ENCODE measurements at places on chromosomes 6 and 20.

DNA sequence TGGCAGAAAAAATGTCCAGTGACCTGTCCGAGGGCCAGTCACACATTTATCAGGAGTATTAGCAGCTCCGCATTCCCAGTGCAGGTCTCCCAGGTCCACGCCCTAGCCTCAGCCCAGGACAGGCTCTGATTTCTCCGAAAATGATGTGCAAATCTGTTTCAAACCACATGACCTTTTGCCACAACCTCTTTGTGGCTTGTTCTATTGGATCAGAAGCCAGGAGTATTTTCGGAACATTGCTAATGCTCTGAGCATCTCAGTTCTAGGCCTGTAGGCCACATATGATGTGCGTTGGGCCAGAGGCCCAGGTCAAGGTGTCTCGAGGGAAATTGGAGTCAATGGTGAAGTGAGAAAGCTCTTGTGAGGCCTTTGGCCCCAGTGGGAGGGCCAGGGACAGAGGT lies 40.4 kb downstream of the SNX5 start:
- DNase-seq, result no peak

DNA sequence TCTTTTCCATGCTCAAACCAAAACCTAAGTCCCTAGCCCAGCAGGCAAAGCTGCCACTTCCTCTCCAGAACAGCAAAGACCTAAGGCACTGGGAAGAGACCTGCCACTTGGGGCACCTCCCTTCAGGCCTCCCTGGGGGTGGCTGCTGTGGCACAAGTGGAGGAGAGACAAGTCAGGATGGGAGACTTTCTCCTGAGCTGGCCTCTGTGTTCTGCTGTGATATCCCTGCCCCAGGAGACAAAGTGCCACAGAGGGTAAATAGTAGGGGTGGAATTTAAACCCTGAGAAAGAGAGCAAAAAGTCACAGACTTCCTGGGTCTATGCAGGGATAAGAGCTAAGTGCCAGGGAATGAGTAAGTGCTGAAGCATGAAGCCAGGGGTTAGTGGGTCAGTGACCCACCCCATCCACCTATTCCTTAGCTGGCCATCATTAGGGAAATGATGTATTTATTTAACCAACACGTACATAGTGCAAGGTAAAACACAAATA lies 84.2 kb downstream of the MRPL14 start:
- peak; percentile 61 for DNase-seq

DNA sequence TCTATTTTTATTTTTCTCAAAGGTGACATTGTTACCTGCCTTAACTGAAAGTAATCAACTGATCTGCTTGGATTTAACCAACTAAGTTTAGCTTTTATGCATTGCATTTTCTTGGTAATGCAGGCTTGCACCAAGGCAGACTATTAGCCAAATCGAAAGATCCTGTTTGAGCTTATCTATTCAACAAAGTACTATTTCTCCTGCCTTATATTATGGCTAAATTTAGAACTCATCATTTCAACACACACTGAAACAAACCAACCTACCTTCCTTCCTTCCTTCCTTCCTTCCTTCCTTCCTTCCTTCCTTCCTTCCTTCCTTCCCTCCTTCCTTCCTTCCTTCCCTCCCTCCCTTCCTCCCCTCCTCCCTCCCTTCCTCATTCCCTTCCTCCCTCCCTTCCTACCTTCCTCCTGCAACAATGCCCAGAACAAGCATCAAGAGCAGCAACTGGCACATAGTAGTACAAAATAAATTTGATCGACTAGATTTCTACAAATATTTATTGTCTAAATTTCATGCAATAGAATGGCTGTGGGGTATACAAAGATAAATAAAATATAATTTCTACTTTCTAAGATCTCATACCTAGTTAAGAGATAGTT lies 17.0 kb upstream of the RNF182 start:
- no peak for DNase-seq

DNA sequence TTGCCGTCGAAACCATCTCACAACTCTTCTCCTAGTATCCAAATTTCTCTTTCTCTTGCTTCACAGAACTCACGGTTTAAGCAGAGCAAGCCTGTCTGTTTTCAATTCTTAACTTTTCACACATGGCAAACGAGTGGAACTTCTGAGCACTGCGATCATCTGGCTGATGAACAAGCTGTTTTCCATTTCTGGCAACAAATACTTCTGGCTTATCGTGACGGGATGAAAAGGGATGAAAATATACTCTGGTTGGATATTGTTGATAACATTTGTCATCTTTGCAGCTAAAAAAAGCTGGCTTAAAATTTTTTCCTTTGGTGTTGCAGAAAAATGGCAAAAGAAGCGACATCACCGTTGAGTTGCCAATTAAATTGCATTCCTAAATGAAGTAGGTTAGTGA lies 515.2 kb upstream of the JARID2 start:
- DNase-seq, result peak; percentile 76

- no peak for DNase-seq
Observed at GRCh38 chr6:20698675-20699074, 164.4 kb downstream of the CDKAL1 start.

- DNase-seq, result no peak
Observed at GRCh38 chr6:35237476-35237875, 22.1 kb upstream of the ZNF76 start.

- DNase-seq, result no peak
Observed at GRCh38 chr6:163831736-163832135, 417.2 kb downstream of the QKI start.

DNA sequence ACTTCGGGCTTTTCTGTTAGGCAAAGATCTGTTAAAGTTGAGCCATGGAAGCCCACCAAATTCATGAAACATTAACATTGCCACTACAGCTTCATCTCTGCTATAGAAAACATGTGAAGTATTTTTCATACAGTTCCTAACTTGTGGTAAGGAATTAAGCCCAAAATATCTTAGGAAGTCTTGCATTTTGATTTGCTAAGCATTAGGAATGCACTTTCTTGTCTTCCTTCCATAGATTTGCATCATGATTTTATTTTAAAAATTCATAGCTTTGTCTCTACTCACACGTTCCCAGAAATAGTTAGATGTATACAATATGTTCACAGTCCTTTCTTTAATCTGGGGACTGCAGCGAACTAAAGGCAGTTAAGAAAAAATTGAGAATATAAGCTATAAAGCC lies 325.6 kb downstream of the CENPW start:
- peak; percentile 40 for DNase-seq

DNA sequence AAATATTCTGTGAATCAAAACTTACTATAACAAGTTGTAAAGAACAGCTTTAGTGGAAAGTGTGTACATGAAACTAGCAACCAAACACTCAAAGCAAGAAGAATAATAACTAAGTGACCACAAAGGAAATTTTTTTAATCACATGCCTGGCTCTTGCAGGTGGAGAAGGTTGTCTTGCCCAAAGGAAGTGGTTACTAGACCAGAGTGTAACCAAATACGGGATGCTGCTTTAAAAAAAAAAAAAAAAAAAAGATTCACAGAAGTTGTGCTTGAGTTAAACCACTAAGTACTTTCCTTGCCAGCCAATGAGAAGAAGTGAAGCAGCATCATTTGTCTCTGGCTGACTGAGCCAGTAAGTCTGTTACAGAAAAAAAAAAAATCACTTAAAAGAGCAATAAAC lies 19.1 kb upstream of the HLA-DQB1 start:
- peak; percentile 6 for DNase-seq

DNA sequence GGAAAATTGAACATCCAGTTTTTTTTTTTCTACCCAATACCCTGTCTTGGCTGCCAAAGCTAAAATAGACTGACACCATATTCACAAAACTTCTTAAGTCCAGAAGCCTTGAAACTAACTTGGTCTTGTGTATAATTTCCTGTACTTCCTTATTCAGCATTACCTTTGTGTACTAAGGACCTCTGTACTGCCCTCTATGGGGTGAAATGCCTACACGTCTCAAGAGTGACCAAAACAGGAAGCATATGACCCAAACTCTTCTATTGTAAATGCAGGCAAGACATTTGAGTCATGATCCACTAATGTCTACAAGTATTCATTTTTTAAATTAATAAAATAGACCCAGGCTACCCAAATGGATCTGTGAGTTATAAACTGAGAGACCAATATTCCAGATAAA lies 50.4 kb downstream of the HMGCLL1 start:
- DNase-seq, result peak; percentile 6

GRCh38 chr6:90222724-90223198 lies 73.9 kb downstream of the BACH2 start:
- DNase-seq, result no peak

- DNase-seq, result peak; percentile 3
Observed at GRCh38 chr6:48775157-48775556, 664.2 kb upstream of the PTCHD4 start.

GRCh38 chr20:10848810-10849370 lies 175.1 kb upstream of the JAG1 start:
- peak; percentile 94 for DNase-seq

DNA sequence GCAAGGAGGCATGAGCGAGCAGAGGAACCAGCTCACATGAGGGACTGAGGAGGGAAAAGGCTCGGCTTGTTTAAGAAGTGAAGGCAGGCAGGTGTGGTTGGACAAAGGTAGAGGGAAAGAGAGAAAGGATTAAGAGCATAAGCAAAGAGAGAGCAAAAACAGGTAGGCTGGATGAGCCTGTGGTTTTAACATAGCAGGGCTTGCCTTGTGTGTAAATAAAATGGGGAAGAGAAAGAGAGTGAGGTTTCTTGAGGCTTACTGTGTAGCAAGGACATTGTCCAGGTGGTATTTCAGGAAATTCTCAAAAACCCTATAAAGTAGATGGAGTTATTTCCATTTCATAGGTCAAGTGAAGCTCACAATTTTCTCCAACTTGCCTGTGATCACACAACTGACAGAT lies 93.9 kb upstream of the HDAC2 start:
- no peak for DNase-seq

DNA sequence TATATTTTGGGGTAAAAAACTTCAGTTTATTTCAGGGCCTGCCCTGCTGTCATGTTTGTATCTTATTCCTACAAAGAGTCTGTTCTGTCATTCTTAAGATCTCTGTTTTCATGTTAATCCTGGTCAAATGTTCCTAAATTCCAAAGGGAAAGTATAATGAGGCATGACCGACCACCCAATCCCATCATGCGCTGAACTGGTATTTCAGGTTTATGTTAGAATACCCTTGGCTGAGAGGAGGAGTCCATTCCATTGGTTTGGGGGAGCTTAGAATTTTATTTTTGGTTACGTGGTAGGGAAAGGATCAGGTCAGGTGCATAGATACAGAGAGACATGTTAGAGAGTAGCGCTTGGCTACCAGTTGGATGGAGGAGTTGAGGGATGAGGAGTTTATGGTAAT lies 25.7 kb downstream of the CFAP61 start:
- no peak for DNase-seq

DNA sequence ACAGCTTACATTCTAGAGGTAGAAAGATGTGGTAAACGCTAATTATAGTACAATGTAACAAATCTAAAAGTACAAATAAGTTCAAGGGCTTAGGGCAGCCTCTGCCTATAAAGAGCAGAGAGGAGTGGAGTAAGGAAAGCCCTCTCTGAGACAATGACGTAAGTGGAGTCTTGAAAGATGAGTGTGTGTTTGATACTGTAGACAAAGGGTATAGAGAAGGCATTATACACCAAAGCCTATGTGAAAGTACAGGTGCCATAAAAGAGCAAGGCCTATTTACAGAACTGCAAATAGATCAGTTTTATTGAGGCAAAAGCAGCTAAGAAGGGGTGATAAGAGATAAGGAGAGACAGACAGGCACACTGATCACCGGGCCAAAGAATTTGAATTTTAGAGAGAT lies 10.9 kb downstream of the GOPC start:
- no peak for DNase-seq

- no peak for DNase-seq
Observed at GRCh38 chr6:111282515-111282914, 195.2 kb downstream of the SLC16A10 start.

GRCh38 chr20:50932691-50933280 lies 1.5 kb upstream of the ADNP start:
- peak; percentile 59 for DNase-seq

GRCh38 chr20:56166781-56167465 lies 81.6 kb upstream of the MC3R start:
- no peak for DNase-seq

- DNase-seq, result no peak
Observed at GRCh38 chr6:10112871-10113549, 301.9 kb downstream of the TFAP2A start.

GRCh38 chr6:83265384-83265783 lies 72.2 kb downstream of the RWDD2A start:
- peak; percentile 34 for DNase-seq

DNA sequence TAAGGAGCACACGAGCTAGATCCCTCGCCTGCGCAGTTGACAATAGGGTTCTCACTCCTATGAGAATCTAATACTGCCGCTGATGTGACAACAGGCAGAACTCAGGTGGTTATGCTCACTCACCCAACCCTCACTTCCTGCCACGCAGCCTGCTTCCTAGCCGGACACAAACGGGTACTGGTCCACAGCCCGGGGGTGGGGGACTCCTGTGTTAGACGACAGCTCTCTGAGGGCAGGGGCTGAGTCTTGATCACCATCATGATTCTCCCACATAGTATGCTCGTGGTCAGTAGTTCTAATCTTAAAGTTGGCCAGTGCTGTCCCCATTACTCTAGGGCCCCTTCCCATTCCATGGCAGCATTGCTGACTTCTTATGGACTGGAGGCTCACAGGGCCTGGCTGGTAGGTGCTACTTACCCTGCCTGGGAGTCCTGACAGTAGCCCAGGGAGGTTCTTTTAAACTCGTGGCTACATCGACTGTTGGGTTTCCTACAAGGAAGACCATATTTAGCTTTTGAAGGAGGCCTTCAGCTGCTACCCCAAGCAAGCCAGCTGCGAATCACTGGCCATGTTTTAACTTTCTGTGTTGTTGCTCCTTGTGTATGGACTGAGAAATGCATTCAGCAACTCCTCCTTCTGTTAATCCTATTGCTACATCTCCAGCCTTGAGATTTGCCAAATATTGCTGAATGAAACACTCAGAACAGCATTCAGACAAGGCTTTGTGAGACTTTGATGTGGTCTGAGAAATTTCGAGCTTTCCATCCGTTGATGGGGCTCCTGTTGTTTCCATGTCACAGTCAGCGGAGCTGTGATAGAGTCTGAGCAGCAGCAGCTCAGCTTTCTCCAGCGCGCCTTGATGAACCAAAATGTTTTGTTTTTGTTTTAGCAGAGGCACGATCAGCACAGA lies 300.3 kb downstream of the NRN1 start:
- DNase-seq, result peak; percentile 48

DNA sequence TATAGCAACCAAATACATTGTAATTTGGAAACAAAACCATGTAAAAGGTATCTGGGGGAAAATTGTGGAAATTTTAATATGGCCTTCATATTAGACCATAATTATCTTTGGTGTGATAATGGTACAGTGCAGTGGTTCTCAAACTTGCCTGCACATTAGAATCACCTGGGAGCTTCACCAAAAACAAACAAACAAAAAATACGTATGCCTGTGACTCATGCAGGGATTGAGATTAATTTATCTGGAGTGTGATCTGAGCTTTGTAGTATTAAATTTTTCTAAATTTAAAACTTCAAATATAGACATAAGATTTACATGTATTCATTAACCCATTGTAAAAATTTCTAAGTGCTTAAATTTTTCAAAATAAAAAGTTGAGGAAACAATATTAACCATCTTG lies 31.5 kb downstream of the ARHGAP18 start:
- DNase-seq, result no peak

GRCh38 chr6:168414336-168415097 lies 26.5 kb upstream of the SMOC2 start:
- DNase-seq, result no peak

All from AG10803 (cell line).